Kasumi-1 (cell line): ENCODE measurements at places on chromosomes 4 and X.

DNA sequence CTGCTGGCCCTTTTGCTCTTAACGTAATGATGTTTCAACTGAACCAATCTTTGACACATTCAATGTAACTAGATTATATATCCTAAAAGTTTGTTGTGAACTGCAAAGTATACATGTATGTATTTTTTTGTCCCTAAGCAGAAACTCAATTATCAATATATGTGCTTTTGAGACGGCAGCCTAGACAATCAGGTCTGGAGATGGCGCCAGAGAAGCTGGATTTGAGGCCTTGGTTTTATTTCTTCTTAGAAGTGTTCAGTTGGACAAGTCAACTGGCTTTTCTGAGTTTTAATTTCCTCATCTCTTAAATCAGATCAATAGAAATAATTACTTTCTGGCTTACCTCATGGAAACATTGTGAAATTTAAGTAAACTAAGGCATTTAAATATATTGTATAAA is 62.5 kb downstream of the DCAF8L1 start:
- peak; percentile 39 for DNase-seq

DNA sequence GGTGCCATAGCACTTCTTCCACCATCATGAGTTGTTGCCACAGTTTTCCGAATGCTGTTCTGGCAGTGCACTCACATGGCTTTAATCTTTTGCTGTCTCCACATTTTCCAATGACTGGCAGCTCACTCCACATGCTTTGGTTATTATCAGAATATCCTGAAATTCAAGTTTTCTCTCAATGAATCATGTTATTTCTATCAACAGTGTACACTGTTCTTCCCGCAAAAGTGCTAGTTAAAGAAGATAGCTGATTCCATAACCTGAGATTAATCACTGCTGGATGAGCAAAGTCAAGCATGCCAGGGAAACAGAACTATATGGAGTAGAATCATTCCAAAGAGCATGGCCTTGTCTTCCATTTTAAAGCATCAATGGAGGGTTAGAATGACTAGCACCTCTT is 14.6 kb upstream of the IL13RA2 start:
- no peak for DNase-seq

- DNase-seq: no peak
Observed at GRCh38 chr4:175070444-175070843, 152.3 kb downstream of the ADAM29 start.

DNA sequence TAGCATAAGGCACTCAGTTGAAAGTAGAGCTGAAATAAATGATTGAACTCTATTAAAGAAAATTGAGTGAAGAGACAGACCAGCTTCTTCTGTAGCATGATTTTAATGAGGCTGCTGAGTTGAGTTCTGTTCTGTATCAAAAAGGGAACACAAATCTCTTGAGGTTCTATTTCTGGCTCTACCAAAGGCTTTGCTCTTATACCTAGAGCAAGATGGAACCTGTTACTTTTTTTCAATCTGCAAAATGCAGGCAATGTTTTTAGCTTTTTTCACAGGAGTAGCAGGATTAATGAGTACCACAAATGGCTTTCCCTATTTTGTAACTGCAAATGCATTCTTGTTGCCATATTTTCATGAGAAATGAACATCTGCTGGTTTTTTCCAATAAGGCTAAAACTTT is 4.2 kb upstream of the ERVMER34-1 start:
- DNase-seq: no peak

GRCh38 chrX:21606002-21606401 is 52.1 kb downstream of the KLHL34 start:
- no peak for DNase-seq

DNA sequence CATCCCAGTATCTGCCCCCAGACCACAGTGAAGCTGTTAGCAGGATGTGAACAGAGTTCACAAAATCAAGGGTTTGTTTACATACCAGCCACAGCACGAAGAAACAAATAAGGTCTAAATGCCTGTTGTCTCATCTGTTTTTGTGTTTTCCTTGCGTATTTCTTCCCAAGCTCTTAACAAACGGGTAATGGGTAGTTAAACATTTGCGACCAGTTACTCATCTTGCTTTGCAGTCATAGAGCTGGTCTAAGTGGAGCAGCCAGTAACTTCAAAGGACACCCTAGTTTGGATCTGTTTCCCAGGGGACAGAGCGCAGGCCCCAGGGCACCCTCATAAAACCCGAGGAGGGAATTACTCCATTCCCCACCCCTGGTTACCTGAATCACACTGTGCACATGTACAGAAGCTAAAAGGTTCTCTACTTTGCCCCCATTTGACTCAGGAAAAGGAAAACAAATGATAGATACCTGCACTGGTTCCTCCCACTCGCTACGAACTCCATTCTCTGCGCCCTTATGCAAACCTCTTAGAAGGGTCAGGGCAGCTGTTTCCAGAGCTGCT is 68.8 kb downstream of the MAML3 start:
- no peak for DNase-seq

GRCh38 chrX:134654398-134655012 is 3.8 kb downstream of the PLAC1 start:
- DNase-seq: no peak

- no peak for DNase-seq
Observed at GRCh38 chr4:141614878-141615586, 21.4 kb upstream of the IL15 start.

GRCh38 chr4:138367942-138368341 is 125.8 kb upstream of the SLC7A11 start:
- DNase-seq: no peak
